ENCODE measurements at places on chromosomes 3 and 15.

DNA sequence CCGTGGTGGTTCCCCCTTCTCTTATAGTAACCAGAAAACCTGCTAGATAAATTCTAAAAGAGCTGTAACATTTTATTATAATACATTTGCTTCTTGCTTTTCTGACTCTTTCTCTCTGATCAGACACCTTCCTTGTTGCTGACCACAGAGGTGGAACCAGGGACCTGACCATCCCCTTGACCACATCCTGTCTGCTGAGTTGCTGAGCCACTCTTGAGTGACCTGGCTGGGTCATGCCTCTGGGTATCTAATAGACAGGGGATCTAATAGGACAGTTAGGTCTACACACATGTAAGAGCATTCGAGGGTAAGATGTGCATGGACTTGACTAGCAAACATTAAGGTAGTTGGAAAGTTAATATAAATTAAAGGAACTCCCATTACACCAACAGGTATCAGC, 22.8 kb upstream of the TRIM59 start:
- DNase-seq: no peak

- DNase-seq: no peak
These were observed 123.2 kb downstream of the DNAJB8 start for GRCh38 chr3:128343287-128344051.

DNA sequence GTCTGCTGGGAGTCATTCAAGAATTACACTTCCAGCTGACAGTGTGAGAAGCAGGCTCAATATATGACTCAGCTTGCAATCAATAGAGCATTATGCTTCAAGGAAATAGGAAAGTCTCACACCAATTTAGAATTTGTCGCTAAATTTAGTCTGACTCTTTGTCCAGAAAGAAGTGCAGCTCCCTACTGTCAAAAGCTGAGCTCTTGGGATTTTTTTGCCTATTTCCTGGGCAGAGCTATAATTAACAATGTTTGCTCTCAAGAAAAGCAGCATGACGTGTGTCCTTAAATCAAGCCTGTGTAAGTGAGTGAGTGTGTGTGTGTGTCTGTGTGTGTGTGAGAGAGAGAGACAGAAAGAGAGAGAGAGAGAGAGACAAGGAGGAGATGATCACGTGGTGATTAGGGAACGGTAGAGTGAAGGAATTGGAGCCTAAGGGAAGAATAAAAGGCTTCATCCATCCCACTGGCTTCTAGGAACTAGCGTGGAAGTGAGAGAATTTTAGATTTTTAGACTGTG, 16.4 kb upstream of the SLC35G2 start:
- DNase-seq: no peak

GRCh38 chr3:61807865-61808276, 246.5 kb downstream of the PTPRG start:
- peak; percentile 50 for DNase-seq

DNA sequence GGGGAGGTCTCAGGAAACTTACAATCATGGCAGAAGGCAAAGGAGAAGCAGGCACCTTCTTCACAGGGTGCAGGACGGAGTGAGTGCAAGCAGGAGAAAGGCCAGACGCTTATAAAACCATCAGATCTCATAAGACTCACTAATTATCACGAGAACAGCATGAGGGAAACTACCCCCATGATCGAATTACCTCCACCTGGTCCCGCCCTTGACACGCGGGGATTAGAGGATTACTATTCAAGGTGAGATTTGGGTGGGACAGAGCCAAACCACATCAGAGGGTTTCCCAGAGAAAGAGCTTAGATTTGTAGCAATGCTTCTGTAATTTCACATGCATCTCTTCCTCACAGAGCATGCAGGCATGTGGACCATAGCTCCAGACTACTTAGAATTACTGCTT, 615.7 kb upstream of the UBE2E2 start:
- DNase-seq: no peak

GRCh38 chr3:62375655-62376453, 2.5 kb upstream of the FEZF2 start:
- DNase-seq: no peak

GRCh38 chr3:165549665-165550064, 287.6 kb downstream of the BCHE start:
- DNase-seq: no peak

- peak; percentile 11 for DNase-seq
These were observed 98.0 kb downstream of the USP13 start for GRCh38 chr3:179750720-179751328.

- DNase-seq: no peak
These were observed 2.1 kb downstream of the ANKUB1 start for GRCh38 chr3:149790268-149790667.
